ENCODE measurements at places on chromosomes 12 and 14.

DNA sequence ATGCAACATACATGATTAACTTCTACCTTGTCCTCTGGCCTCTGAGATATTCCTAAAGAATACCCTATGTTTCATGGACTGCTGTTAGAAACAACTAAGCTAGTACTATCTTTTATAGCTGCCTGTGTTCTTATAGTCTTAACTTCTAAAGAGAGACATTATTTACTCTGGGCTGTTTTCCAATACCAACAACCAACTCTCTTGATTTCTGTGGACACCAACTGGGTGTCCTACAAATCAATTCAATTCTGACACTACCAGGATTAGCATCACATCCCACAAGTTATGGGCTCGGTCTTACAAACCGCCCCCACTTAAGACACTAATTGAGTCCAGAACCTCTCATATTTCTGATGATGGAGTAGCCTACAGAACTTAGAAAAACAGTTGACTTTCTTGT is 8.3 kb downstream of the XPOT start:
- DNase-seq = no peak

DNA sequence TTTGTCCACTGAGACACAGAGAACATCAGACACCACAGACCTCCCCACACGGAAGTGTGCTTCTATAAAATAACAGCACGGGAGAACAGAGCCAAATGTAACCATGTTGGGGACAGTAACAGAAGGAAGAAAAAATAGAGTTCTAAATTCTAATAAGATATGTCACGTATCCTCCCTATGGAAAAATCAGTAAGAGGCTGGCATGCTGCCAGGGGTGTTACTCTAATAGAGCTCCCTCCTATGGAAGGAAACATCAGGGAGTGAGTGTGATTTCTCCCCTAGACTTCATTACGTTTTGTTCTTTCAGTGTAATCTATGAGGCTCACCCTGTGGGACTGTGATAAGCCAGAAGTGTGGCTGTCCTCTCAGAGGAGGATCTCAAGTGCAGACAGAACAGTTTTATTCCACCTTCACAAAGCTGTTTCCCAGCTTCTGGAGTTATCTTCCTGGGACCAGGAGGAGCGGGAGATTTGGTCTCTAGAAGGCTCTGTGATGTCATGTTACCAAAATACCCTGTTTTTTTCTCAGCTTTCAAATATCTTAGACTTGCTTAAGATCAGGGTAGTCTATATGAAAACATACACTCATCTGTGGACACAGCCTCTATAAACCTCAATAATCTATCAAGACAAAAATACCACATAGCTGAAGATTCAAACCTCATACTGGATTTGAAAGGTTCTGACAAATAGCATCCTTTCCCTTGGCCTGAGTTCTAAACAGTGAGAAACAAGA is 69.3 kb downstream of the ZFC3H1 start:
- no peak for DNase-seq

DNA sequence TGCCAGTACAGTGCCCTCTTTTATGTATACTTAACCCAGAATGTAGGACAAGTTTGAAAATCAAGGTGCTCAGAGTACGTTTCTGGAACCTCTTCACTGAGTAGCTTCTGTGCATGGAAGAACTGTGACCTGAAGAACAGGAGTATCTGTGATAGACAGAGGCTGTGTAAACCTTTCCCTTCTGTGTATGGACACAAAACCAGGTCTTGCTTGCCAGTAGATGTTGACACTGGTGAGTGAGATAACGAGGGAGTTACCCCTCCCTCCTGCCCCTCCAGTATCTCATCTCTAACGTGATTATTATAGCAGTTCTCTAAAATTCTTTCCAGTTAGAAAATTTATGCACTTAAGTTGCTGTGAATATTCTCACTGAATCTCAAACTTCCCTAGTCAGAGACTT is 170.8 kb downstream of the RPL10L start:
- no peak for DNase-seq

DNA sequence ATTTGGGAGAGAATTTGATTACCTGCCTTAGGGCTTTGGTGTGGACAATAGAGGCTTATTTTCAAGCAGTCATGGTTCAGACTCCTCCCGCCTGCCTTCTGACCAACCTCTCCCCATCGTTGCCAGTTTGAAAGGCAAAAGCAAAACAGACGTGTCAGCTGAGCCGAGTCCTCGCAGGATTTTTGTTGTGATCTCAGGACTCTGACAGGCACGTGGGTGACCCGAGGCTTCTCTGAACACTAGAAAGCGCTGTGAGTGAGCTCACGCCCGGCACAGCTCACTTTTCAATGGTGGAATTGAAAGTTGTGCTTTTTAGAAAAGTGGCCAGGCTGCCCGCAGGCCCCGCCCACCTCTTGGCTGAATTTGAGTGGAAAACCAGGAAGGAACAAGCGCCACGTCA is 130.1 kb downstream of the GLT1D1 start:
- no peak for DNase-seq

GRCh38 chr14:54537651-54538050 is 27.9 kb downstream of the CGRRF1 start:
- no peak for DNase-seq

DNA sequence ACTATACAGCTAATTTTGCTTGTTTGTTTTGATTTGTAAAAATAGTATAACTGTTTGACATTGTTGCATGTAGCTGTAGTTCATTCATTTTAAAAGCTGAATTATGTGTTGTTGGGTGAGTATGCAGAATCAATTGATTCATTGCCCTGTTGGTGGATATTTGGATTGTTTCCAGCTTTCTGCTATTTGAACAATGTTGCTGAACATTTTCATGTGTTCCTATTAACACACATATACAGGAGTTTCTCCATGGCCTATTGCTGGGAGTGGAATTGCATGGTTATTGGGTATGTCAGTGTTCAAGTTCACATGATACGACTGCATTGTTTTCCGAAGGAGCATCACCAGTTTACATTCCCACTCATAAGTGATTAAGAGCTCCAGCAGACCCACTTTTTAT is 75.3 kb downstream of the SRGAP1 start:
- DNase-seq = peak; percentile 50

- no peak for DNase-seq
Observed at GRCh38 chr12:43062201-43062895, 472.8 kb upstream of the PRICKLE1 start.

- DNase-seq = peak; percentile 49
Observed at GRCh38 chr12:30753233-30753632, 1.5 kb downstream of the CAPRIN2 start.

- no peak for DNase-seq
Observed at GRCh38 chr12:110176745-110177144, 52.6 kb downstream of the IFT81 start.

GRCh38 chr14:90512329-90512991 is 115.6 kb downstream of the CALM1 start:
- no peak for DNase-seq

- DNase-seq = no peak
Observed at GRCh38 chr12:69204191-69204590, 35.2 kb upstream of the CPSF6 start.

- peak; percentile 12 for DNase-seq
Observed at GRCh38 chr12:110312581-110313360, 31.7 kb downstream of the ATP2A2 start.

- DNase-seq = no peak
Observed at GRCh38 chr14:28012629-28013415, 753.8 kb upstream of the FOXG1 start.

- DNase-seq = no peak
Observed at GRCh38 chr12:32134101-32134888, 27.6 kb downstream of the BICD1 start.

GRCh38 chr12:132413931-132414588 is 75.9 kb upstream of the FBRSL1 start:
- DNase-seq = no peak

DNA sequence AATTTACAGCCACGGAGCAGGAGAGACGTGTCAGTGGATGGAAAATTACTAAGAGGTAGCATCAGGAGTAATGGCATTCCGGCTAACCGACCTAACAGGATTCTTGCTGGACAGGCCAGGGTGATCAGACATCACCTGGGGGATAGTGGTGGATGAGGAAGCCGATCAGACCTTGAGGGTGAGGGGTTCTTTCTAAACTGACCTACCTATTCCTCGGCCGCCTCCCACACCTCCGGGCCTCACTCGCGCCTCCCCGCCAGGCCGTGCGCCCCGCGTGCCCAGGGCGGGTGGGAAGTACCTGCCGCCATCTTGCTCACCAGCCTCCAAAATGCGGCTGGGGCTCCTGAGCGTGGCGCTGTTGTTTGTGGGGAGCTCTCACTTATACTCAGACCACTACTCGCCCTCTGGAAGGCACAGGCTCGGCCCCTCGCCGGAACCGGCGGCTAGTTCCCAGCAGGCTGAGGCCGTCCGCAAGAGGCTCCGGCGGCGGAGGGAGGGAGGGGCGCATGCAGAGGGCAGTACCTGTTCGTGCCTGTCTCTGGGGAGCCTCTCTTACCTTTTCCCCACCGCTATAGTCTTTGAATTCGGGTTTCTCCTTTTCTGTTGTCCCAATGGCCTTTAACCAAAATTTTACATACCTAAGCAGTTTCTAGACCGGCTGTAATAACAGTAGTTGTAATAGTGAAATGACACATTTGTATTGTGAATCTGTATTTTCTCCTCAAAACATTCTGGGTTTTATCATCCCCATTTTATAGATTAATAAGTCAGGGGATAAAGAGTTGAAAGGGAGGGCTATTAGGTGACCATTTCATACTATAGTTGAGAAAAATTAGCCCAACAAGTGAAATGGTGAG is at the start of gene TMPRSS12:
Gene TMPRSS12, plus strand, starts transcription at position 290 of the 857 bp plus-strand sequence. Its CDS starts 39 bp downstream, at position 329.
- DNase-seq = no peak

GRCh38 chr12:51265024-51265423 is 5.2 kb downstream of the SMAGP start:
- DNase-seq = no peak

GRCh38 chr12:90390947-90391346 is 564.0 kb downstream of the CCER1 start:
- no peak for DNase-seq

DNA sequence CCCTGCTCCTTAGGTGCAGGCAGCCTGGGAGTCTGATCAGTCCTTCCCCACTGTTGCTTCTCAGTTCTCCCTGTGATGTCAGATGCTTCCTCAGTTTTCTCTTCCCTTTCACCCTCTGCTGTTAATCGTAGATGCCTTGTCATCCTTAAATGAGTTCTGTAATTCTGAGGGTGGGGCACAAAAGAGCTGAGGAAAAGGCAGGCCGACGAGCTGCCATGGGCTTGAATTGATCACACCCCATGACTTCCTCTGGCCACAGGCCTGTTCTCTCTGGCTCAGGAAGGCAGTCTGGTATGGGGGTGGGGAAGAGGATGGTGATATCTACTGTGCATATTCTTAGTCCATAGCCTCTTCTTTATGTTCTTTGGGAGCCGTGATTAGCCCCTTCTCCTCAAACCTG is 5.2 kb upstream of the AP1G2 start:
- DNase-seq = no peak

GRCh38 chr12:124452576-124453331 is 114.7 kb downstream of the NCOR2 start:
- no peak for DNase-seq

GRCh38 chr14:64768401-64769095 is 64.3 kb downstream of the PLEKHG3 start:
- no peak for DNase-seq

DNA sequence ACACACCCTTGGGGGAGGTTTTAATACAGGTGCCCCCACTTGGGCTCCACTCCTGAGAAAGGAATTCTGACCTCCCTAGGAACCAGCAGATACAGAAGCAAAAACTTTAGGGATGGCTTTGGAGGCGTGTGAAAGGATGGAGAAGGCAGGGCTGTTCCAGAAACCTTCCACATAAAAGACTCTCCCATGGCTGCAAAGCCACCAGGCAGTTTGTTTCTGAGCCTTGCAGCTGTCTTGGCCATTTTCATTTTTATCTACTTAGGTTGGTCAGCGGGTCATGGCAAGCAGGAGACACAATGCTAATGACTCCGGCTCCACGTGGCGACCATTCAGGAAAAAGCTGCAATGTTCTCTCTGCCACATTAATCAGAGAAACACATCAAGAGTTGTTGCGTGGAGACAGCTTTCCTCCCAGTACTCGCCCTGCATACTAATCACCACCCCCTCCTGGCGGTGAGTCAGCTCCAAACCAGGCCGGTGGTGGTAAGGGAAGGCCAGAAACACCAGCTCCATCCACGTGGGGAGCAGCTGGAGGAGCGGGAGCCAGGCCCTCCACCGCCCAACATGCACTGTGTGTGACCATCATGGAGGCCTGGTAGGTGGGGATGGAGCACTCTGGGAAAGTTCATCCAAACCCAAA is 30.9 kb upstream of the IRF2BPL start:
- DNase-seq = no peak

- DNase-seq = no peak
Observed at GRCh38 chr12:126506426-126507182, 1441.4 kb downstream of the AACS start.

DNA sequence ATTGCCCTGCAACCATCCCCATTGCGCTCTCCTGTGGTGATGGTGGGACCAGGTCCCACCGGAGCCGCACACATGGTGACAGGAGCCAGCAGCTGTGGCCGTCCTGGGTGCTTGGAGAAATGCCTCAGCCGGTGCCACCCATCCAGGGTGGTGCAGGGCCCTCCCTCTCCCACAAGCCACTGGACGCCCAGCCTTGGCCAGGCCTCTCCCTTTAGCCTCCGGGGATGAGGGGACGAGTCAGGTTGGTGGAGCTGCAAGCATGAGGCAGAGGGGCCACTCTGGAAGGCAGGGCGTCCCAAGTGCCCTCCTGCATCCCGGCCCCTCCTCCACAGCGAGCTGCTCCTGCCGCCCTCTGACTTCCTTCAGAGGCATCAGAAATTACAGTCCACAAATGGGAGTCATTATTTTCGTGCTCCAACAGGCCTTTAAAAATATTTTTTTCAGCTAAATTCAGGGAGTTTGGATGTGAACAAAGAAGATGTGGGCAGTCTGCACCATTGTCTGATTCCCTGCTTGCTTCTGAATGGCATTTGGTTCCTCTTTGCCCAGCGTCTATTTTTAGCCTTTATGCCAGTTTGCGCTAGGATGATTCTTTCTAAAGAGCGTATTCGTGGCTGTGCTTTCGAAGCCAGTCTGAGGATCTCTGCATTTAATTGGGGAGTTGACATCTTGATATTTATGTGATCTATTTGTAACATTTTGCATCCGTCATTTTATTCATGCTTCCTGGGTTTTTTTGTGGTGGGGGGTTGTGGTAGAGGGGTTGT is 189.4 kb downstream of the ADGRD1 start:
- no peak for DNase-seq

GRCh38 chr14:101230161-101230850 is 326.8 kb upstream of the RTL1 start:
- DNase-seq = no peak

Data from HS-27A (cell line).